Stimulated activated CD4-positive, alpha-beta T cell treated with anti-CD3 and anti-CD28 coated beads, Interleukin-2, amount 100 ng/mL, for 24 hours (primary cell): ENCODE measurements at places on chromosomes 13 and 19.
A peak's percentile ranks its signal among the peaks of the same experiment; 100 is the strongest.

GRCh38 chr13:105979131-105980011 lies 556.1 kb downstream of the EFNB2 start:
- no peak for DNase-seq

- no peak for DNase-seq
Measured at GRCh38 chr19:27776020-27776419, 1436.9 kb downstream of the UQCRFS1 start.

- no peak for DNase-seq
Measured at GRCh38 chr19:28330831-28331230, 882.1 kb downstream of the UQCRFS1 start.

DNA sequence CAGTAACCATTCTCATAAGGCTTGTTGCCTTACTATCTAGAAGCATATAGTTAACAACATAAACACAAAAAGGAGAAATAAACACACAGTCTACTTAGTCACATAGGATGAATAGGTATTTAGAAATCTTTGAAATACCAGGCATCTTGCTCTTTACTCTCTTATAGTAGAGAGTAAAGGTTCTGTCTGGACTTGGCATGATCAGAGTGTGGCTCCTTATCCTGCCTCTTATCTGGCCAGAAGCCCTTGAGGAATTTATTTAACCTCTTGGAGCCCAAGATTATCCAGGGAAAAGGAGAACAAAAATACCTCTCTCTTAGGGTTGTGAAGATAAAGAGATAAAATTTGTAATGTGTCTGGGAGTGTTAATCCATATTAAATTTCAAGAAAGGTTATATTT lies 100.2 kb upstream of the MBNL2 start:
- no peak for DNase-seq

DNA sequence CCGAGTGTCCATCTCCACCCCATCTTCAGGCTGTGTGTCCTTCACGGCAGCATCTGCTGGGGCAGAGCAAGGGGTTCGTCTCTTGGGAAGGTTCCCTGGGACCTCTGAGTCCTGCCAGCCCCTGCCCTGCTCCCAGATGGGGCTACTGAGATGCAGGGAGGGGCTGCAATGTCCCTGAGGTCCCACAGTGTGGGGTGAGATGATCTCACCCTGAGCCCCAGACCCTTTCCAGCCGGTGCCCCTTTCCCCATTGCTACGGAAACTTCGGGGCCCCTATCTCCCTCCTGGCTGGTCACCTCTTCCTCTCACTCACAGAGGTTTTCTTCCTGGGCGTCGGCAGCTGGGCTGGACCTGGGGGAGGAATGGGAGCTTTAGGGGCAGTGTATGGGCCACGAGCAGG lies 5.0 kb downstream of the LILRB2 start:
- DNase-seq = no peak

- DNase-seq = no peak
Measured at GRCh38 chr19:722553-723101, 13.9 kb downstream of the PALM start.

- DNase-seq = no peak
Measured at GRCh38 chr19:50702871-50703829, 16.5 kb downstream of the SHANK1 start.

DNA sequence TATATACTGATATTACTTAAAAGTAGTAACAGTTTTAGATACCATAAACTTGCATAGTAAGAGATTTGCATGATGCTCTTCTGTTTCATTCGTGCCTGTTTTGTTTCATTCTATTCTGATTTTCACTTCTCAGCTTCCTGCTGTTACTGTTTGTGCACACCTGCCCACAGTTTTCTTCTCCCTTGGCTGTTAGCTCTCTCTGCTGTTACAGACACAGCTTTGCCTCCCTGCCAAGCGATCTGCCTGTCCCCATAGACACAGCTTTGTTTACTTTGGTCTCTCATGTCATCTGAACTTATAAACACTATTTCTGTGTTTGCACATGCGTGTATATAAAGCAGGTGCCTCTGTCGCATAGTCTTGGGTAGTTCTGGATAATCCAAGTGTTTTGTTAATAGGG lies 21.4 kb upstream of the UPF3A start:
- no peak for DNase-seq

GRCh38 chr19:12946092-12946721 lies 545 bp downstream of the RAD23A start:
- peak; percentile 66 for DNase-seq

DNA sequence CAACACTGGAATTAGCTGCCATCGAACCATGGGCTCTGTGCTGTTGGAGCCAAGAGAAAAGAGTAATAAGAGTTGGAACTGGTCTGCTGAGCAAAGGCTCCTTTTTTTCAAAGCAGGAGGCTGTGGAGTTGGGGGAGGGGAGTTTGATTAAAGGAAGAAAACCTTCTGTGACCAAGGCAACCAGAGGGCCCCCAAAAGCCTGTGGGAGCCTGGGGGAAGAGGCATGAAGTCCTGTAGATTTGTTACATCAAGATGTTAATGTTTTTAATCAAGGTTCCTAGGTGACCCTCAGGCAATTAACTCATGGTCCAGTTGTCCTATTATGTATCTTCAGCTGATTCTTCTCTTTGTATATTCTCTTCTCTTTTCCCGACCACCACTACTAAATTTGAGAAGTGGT lies 403.9 kb downstream of the NDFIP2 start:
- DNase-seq = no peak

DNA sequence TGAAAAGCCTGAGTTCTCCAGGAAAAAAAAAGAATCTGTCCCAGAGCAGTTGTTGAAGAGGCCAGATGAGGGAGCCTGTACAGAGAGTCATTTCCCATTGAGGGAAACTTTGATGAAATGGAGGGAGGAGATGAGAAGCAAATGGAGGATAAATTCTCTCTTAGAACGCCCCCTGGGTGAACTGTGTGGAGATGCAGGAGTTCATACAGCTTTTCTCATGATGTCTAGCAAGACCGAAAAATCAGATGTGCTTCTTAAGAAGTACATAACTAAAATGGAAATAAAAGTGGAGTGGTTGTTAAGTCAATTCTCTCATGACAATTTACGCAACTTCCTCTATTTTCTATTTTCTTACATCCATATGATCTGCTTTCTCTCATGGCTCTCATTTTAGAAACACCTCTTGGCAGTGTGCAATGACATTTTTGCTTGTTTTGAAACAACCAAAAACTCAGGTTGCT lies 1263.1 kb downstream of the PCDH9 start:
- DNase-seq = no peak

DNA sequence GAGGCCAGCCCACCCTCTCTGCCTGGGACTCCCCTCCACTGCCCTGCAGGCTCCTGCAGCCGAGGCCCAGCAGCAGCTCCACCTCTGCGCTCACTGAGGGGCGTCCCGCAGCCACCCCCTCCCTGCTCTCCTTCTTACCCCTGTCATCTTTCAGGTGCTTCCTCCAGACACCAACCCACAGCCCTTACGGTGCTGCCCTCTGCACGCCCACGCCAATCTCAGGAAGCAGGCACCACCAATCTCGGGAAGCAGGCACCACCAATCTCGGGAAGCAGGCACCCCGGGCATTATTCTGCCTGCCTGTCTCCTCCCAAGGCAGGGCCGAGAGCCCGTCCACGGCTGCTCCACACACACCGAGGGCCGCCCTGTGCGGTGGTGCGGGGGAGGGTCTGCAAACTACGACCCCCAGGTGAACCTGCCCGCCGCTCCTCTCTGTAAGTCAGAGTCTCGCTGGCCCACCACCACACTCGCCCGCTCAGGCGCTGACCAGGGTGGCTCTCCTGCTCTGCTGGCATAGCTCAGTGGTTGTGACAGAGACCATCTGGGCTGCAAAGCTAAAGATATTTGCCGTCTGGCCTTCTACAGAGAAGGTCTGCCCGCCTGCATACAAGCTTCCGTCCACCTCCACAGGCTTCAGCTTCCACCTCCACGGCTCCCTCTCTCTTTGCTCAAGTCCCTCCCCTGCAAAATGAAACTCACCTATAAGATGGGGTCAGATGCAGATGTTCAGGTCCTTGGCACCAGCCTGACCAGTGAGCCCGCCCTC lies 2.9 kb downstream of the LSM7 start:
- DNase-seq = no peak

DNA sequence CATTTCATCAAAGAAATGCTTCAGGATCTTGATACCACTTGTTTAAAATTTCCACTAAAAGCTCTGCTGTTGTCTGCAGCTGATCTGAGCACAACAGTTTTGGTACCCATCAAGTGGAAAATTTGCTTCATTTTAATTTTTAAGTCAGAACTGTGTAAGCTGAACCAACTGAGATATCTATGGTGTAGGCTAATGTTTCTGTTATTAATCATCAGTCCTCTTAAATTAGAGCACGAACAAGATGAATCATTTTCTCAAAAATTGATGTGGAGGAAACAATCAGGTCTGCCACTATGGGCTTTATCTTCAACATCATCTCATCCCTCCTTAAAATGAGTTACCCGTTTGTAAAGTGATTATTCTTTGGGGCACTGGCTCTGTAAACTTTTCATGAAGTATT lies 221.5 kb upstream of the NBEA start:
- DNase-seq = no peak

- no peak for DNase-seq
Measured at GRCh38 chr19:41994521-41994971, 516 bp upstream of the ATP1A3 start.

DNA sequence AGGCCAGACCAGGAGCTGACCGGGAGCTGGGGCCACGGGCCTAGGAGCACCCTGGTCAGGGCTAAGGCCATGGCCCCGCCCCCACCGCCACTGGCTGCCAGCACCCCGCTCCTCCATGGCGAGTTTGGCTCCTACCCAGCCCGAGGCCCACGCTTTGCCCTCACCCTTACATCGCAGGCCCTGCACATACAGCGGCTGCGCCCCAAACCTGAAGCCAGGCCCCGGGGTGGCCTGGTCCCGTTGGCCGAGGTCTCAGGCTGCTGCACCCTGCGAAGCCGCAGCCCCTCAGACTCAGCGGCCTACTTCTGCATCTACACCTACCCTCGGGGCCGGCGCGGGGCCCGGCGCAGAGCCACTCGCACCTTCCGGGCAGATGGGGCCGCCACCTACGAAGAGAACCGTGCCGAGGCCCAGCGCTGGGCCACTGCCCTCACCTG lies 6.6 kb downstream of the SPHK2 start:
- DNase-seq = no peak

DNA sequence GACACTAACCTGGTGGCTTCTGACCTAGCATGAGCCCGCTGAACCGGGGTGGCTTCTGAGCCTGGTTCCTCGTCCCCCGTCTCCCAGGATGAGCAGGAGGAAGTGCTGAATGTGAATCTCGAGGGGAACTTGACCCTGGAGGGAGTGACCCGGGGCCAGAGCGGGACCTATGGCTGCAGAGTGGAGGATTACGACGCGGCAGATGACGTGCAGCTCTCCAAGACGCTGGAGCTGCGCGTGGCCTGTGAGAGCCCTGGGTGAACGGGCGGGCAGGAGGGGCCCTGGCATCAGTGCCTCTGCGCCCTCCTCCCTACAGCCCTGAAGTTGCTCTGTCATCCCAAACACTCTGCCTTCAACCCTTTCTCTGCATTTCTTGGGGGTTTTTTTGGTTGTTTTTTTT lies 5.6 kb downstream of the BCAM start:
- DNase-seq = no peak

- DNase-seq = no peak
Measured at GRCh38 chr13:40963927-40964326, 55.2 kb downstream of the ELF1 start.

GRCh38 chr13:82597747-82598146 lies 1284.5 kb downstream of the SLITRK1 start:
- no peak for DNase-seq

GRCh38 chr19:4014541-4015491 lies 7.3 kb downstream of the PIAS4 start:
- peak; percentile 62 for DNase-seq

- no peak for DNase-seq
Measured at GRCh38 chr13:45779901-45780300, 71.7 kb downstream of the SIAH3 start.

DNA sequence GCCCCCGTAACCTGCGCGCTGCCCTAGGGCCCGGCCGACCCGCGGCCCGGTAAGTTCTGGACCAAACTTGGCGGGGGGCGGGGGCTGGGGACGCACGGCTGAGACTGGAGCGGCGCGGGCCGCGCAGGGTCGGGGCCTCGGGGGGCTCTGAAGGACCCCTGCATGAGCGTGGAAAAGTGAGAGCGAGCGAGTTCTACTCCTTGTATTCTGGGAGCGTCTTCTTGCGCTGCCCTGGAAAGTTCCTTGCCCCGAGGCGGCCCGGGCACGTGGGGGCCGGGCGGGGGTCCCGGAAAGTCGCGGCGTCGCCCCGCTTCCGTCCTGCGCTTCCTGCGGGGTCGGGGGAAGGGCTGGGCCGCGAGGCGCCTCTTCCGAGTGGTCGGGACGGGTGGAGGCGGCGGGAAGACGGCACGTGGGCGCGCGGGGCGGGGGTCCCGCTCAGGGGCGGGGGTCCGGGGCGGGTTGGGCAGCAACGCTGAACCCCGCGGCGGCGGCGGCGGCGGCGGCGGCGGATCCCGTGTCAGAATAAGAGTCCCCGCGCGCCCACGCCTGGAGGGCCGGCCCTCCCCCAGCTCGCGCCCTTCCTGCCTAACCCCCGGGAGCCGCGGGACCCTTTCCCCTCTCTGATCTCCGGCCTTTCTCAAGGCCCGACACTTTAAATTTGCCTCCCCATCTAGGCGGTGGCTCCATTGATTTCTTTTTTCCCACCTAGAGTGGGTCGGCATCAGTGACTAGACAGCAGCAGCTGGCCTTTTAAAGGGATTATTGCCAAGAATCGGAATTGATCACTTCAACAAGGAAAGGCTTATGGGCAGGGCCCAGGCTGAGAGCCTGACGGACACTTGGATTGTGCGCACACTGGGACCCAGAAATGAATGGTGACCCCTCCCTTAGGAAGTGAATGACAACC lies 749 bp downstream of the GATAD2A start:
- DNase-seq = peak; percentile 71

DNA sequence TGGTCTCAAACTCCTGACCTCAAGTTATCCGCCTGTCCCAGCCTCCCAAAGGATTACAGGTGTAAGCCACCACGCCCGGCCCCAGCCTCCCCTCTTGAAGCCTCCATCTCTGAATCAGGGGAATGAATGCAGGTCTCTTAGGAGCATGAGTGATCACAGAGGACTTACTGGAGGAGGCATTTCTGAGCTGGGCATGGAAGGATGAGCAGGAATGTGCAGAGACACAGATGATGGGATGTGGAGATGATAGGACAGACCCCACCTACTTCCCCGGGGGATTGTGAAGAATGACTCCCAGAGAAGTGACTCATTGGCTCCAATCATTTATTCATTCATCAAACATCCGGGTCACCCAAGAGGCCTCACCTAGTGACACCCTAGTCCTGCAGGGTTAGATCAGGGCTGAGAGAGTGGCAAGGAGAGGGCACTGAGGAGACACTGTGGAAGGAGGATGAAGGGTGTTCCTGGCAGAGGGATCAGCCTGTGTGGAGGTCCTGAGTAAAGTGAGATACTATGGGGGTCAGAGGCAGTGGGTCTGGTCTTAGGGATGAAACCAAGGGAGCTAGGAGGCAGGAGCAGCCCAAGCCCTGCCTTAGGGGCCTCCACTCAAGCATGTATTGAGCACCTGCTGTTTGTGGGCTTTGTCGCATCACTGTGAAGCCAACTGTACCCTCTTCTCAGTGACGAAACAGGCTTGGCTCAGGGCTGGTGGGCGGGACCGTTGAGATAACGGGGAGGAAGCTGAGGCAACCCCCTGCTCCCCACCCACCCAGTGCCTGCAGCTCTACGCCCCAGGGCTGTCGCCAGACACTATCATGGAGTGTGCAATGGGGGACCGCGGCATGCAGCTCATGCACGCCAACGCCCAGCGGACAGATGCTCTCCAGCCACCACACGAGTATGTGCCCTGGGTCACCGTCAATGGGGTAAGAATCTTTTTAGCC lies 3.0 kb downstream of the IFI30 start:
- DNase-seq = no peak

- DNase-seq = peak; percentile 75
Measured at GRCh38 chr13:114148521-114148855, 16.1 kb upstream of the RASA3 start.

GRCh38 chr13:28246891-28247290 lies 108.5 kb downstream of the PAN3 start:
- DNase-seq = no peak
